T-helper 17 cell (primary cell): ENCODE measurements at places on chromosomes 5 and 9.
A peak's percentile ranks its signal among the peaks of the same experiment; 100 is the strongest.

GRCh38 chr5:124735169-124735858, 11.1 kb downstream of the ZNF608 start:
- no peaks in the 10 kb centered on the region for H3K4me1 ChIP-seq
- no peak overlapping the region for H3K4me3 ChIP-seq
- no peak for DNase-seq
- H3K36me3 ChIP-seq, result peaks cover 2% of the 10 kb centered on the region
- peaks cover 42% of the 10 kb centered on the region for H3K27me3 ChIP-seq

- H3K4me1 ChIP-seq, result no peaks in the 10 kb centered on the region
- no peak for DNase-seq
- H3K4me3 ChIP-seq, result no peak overlapping the region
- no peak overlapping the region for H3K27ac ChIP-seq
- peaks cover 5% of the 10 kb centered on the region for H3K27me3 ChIP-seq
Observed at GRCh38 chr9:31023847-31024246, 1360.6 kb upstream of the ACO1 start.

GRCh38 chr5:167813389-167813788, 478.1 kb upstream of the WWC1 start:
- H3K36me3 ChIP-seq, result no peaks in the 10 kb centered on the region
- no peaks in the 10 kb centered on the region for H3K4me1 ChIP-seq
- H3K27ac ChIP-seq, result no peak overlapping the region
- H3K27me3 ChIP-seq, result no peaks in the 10 kb centered on the region
- DNase-seq, result no peak

DNA sequence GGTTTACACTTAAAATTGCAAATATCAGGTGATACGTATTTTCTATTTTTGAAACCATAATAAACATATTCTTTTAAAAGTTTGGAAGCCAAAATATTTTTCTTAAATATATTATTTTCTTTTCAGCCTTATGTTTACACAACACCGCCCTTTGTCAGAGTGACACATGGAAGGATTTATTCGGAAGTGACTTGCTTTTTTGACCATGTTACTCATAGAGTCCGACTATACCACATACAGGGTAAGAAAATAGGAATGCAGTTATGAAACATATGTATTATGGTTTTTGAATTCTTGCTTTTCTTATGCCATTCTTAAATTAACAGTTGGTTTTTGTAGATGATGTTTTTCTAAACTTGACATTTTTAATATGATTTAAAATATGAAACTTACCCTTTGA, 133.9 kb downstream of the MAN2A1 start:
- no peak for DNase-seq
- H3K36me3 ChIP-seq, result peaks cover 5% of the 10 kb centered on the region
- H3K27ac ChIP-seq, result no peak overlapping the region
- no peaks in the 10 kb centered on the region for H3K4me1 ChIP-seq
- no peaks in the 10 kb centered on the region for H3K27me3 ChIP-seq
- H3K4me3 ChIP-seq, result no peak overlapping the region

- peaks cover 32% of the 10 kb centered on the region for H3K27me3 ChIP-seq
- H3K27ac ChIP-seq, result no peak overlapping the region
- H3K4me3 ChIP-seq, result no peak overlapping the region
Observed at GRCh38 chr9:86867804-86868313, 79.4 kb downstream of the GAS1 start.

DNA sequence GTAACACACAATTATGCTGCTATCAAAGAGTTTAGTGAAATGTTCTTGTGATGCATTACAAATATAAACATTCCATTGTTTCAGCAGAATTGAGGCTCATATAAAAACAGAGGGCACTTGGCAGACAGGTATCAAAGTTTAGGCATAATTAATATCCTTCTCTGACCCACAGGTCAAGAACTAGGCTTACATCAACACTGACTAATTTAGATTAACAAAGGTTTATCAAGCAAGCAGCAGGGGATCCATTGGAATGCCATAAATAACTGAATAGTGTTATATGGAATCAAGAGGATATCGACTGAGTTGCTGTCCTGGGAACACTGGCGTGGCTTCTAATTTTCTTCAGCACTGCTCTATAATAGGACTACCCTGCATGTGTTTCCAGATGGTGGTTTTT, 414.5 kb upstream of the ARRDC3 start:
- DNase-seq, result no peak
- H3K4me3 ChIP-seq, result no peak overlapping the region
- no peaks in the 10 kb centered on the region for H3K36me3 ChIP-seq
- no peak overlapping the region for H3K27ac ChIP-seq

DNA sequence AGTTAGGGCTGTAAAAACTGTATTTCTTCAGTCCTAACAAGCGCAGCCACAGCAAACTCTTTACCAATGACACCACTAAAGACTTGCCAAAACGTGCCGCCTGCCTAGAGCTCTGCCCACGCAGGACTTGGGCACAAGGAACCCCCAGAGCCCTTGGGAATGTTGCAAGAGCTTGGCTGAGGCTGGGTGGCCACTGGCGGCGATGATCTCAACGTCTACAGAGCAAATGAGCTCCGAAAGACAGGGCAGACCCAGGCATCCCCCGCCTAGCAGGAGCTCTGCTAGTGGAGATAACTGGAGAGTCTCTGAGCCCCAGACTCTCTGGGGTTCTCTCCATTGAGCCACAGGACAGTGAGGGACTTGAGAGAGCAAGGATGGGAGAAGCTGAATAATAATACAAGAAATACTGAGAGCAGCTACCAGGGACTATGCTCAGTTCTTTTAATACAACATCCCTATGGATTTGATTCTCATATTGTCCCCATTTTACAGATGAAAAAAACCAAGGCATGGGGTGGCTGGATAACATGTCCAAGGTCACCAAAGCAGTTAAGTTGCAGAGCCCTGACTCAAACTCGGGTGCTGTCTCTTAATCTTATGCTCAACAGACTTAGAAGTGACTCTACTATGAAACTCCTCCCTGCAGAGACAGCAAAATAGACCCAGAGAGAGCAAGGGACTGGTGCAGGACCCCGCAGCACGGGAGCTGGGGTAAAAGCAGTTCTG, 32.5 kb downstream of the SHB start:
- no peaks in the 10 kb centered on the region for H3K36me3 ChIP-seq
- peaks cover 11% of the 10 kb centered on the region for H3K27me3 ChIP-seq
- H3K4me1 ChIP-seq, result peaks cover 4% of the 10 kb centered on the region
- peak overlapping the region; percentile 25 for H3K4me3 ChIP-seq

GRCh38 chr9:91186632-91187108, 175.0 kb downstream of the AUH start:
- DNase-seq, result no peak
- no peaks in the 10 kb centered on the region for H3K4me1 ChIP-seq
- H3K27ac ChIP-seq, result no peak overlapping the region
- H3K27me3 ChIP-seq, result no peaks in the 10 kb centered on the region
- H3K4me3 ChIP-seq, result no peak overlapping the region
- H3K36me3 ChIP-seq, result peaks cover 2% of the 10 kb centered on the region
